ENCODE measurements at places on chromosomes 16 and 17. TPM values are rescaled to one million over a fixed set of nuclear protein-coding genes. Genes with fewer than 3 reads are reported as not detected.

The SEZ6L2 gene
- total RNA-seq, result 7.9 TPM

DNA sequence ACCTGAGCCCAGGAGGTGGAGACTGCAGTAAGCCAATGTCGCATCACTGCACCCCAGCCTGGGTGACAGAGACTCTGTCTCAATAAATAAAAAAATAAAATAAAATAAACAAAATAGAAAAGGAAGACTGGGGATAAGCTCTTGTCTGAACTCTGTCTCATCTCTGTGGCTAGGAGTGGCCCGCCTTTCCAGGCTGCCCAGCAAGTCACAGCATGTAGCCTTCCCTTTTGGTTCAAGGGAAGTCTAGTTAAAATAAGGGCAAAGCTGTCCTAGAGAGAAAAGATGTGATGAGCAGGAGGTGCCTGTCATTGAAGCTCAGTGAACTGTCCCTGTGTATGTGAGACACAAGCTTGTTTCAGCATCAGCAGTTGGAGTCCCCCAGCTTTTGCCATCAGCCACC lies 2.7 kb upstream of the GFAP start:
- DNase-seq, result no peak

DNA sequence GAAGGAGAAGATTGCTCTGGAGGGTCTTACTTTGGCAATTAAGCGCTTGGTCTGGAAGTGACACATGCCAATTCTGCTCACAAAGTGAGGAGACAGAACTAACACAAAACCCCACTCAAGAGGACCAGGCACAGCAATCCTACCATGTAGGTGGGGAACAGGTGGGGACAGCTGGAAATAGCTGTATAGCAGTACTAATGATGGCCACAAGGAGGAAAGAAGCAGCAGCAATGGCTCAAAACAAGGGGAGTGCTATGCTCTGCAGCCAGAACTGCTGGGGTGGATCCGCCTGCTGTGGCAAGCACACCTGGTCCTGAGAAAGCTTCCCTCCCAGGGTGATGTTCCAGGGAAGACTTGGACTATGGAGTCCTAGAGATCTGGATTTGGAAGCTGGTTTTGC lies 17.0 kb upstream of the TMEM132E start:
- no peak for DNase-seq

DNA sequence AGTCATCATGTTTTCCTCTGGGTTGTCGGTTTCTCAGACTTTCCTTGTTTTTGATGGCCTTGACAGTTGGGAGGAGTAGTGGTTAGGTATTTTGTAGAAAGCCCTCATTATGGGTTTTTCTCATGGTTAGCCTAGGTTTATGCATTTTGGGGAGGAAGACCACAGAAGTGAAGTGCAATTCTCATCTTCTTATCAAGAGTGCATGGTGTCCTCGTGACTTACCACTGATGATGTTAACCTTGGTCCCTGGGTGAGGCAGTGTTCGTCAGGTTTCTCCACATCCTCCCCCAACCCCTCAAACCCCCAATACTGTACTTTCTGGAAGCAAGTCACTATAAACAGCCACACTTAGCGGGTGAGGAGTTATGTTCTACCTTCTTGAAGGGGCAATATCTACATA lies 42.3 kb downstream of the BPTF start:
- DNase-seq, result no peak

GRCh38 chr17:66948061-66948750 lies 16.3 kb upstream of the CACNG4 start:
- no peak for DNase-seq

DNA sequence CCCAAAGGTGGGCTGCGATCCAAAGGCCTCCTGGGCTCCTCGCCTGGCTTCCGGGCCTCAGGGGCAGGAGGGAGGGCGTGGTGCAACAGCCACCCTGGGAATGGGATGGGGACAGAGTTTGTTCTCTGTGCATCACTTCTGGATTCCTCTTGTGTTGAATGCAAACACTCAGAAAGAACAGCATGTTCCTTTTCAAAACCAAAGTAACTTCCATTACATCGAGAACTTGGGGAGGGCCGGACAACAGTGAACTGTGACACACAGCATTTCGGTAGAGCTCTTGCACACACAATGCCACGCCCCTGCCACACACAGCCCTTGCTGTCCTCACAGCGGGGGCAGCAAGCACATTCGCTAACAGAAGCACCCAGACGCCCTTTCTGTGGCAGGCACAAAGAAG lies 36.1 kb upstream of the FASN start:
- no peak for DNase-seq

DNA sequence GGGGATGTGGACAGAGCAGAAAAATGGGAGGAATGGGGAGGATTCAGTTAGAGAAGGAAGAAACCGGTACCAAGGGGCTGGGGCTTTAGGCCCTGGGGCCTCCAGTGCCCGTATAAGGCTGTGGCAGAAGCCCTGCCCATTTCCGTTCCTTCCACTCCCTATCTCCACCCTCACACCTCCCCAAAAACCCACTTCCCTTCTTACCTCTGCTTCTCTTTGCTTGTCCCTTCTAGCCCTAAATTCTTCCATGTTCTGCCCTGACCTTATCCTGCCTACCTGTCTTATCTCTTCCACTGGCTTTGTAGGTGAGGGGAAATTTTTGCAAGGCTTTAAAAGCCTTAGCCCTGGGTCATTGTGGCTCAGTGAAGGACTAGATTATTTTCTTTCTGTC lies 4.1 kb downstream of the RNF167 start:
- no peak for DNase-seq

The TMEM107 gene
- 10.4 TPM for total RNA-seq

- DNase-seq, result no peak
Observed at GRCh38 chr17:19517699-19518098, 16.0 kb upstream of the SLC47A1 start.

DNA sequence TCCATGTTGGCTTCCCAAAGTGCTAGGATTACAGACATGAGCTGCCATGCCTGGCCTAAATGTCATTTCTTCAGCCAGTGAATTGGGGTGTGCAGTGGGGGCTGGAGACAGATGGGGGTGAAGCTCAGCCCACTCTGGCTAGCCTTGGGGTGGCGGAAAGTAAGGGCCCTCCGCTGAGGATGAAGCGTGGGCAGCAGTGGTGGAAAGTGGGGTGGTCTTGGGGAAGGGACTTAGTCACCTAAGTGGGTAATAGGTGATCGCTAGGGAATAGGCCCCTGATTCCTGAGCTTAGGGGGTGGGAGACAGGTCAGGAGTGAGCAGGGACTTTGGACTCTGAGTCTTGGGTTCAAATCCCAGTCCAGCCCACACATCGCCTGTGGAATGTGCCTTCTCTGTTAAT lies 2.2 kb downstream of the LLGL1 start:
- no peak for DNase-seq

The ABCA6 gene
- total RNA-seq, result 85.1 TPM

- DNase-seq, result no peak
Observed at GRCh38 chr17:38844261-38844757, 9.2 kb downstream of the RPL23 start.

The TP53I13 gene
- total RNA-seq, result 60.4 TPM

DNA sequence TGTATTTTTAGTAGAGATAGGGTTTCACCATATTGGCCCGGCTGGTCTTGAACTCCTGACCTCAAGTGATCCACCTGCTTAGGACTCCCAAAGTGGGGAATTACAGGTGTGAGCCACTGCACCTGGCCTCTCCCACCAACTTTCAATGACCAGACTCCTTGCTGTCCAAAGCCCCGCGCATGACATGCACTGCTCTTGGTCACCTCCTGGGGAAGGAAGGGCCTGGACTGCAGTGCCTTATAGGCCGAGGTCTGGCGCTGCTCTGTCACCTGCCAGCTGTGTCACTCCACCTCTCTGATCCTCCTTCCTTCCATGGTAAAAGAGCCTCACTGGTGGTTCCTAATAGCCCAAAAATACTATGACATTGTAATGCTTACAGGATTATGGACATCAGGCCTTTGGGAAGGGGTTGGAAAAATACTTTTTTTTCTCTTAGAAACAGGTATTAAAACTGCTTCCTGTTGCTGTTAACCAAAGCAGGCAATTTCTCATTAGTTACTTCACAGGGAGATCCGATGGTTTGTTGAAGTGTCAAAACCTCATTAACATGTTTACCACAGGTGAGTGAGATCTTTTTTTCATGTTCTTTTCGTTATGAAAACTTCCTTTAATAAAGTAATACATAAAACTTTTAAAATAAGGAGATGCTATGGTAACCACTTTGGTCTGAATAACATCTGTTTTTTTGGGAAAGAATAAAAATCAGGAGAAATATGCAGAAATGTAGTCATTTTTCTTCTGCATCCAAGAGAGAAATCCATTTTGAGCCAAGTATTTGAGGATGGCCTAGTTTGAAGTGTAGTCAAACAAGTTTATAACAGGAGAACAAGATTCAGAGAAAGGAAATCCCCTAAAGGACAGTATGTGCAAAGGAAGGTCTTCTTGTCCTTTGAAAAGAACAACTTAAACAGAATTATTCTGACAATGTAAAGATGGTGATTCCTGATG lies 35.5 kb downstream of the GRB7 start:
- no peak for DNase-seq

DNA sequence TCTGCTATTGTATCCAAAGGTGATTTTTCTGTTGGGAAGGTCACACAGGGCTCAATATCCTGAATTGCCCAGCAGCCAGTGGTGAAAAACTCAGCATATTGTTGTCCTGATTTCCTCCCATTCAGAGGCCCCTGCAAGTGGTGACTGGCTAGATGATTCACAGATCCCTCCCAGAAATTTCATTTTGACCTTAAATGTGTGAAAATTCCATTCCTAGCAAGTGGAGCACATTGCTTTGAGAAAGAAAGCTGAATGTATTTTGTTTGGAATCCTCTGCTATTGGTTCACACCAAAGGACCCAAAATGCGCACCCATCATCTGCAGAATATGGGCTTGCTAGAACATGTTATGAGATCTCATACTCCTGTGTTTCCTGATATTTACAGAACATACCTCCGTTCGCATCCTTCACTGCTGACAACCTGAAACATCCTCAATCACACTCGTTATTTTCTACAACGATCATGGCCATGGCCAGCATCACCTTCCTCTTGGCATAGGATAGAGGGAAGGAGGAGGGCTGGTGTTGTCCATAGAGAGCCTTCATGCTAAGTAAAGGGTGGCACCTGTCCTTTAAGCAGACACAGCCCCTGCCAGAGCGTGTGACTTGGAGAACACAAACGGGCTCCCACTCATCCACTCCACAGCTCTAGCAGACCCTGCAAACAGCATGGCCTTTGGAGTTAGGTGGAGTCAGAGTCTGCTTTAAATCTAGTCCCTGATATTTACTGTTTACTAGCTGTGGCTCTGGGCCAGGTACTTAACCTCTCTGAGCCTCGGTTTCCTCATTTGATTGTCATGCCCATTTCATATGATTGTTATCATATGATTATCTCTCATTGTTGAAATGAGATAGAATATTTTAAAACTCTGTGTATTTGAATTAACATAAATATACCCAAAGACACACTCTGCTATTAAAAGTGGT lies 30.4 kb upstream of the NFAT5 start:
- DNase-seq, result no peak

The KRT24 gene
- total RNA-seq, result 0.42 TPM

DNA sequence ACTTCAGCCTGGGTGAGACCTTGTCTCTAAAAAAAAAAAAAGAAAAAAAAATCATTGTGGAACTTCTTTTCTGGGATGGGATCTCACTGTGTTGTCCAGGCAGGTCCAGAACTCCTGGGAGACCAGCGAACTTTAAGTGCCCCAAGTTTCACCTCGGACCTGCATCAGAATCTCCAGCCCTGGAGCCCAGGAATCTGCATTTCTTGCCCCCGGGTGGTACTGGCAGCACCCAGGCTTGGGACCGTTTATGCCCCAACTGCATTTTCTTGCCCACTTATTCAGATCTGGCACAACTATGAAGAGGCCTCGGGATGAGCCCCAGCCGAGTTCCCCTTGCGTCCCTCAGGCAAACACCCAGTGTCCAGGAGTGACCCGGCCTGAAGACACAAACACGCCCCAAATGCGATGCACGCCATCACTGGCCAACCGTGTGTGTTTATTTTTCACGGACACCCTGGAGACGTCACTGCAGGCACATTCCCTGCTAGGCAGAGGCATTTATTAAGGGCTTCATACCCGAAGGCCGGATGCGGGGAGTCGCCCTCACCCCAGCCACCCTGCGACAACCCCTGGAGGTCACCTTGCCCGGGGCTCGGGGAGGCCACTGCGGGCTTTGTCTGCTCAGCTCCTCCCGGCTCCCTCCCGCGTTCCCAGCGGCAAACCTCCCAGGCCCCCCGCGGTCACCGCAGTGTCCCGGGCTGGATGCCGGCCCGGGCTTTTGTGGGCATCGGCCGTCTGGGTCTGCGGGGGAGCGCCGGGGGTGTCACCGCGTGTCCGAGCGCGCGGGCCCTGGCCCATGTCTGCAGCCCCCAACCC lies 684 bp upstream of the SPIRE2 start:
- DNase-seq, result no peak

- no peak for DNase-seq
Observed at GRCh38 chr16:24999856-25000461, 15.2 kb downstream of the ARHGAP17 start.

DNA sequence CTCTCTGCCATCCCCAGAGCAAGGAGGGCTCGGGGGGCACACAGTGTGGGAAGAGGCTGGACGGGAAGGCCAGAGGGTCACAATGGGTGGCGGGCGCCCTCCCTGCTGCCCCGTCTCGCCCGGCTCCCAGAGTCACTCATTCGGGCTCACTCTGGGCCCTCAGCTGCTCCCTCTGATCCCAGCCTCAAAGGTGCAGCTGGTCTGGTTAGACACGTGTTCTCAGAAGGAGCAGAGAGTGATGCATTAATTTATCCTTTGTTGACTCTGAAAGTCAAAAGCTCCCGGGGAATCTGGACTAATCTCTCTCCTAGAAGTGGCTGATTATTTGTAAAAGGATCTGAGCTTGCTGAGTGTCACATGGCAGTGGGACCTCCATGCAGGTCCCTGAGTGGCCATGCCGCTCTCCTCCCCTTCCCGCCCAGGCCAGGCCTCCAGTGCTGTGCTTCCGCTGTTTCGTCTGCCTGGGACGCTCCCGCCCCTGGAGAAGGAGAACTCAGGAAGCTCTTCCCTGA lies 87.5 kb downstream of the SEC14L1 start:
- no peak for DNase-seq

The PTX4 gene
- 0.66 TPM for total RNA-seq

The KRT16 gene
- not detected for total RNA-seq

DNA sequence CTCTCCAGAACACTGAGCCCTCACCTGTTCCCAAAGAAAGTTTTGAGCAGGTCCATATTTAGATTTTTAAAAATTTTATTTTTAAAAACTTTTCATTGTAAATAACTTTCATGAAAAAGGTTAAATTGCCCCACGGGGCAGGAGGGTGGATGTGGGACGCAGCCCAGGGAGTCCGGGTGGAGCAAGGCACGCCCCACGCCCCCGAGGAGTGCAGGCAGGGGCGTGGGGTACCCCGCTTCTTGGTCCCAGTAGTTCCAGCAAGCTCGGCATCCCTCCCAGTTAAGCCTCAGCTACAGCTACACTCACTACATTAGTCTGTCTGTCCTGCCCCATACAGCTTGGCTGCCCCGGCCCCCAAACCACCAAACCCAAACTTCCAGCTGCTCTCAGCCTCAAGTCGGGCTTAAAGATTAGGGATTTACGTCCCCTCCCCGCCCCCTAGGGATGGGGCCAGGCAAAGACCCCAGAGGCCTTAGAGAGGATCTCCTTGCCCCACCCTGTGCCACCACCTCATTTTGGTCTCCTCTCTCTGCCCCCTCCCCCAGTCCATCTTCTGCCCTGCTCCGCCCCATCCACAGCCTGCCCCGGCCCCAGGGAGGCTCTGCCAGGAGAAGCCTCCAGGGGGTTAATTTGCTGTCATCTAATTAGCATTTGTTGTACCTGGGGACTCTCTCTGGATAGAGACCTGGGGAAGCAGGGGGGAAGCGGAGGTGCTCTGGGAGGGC lies 4.6 kb downstream of the FOXJ1 start:
- DNase-seq, result no peak

The HLF gene
- total RNA-seq, result 171 TPM

Data from esophagus muscularis mucosa (tissue), 4 donors.